ENCODE measurements at places on chromosomes 1 and 21.

DNA sequence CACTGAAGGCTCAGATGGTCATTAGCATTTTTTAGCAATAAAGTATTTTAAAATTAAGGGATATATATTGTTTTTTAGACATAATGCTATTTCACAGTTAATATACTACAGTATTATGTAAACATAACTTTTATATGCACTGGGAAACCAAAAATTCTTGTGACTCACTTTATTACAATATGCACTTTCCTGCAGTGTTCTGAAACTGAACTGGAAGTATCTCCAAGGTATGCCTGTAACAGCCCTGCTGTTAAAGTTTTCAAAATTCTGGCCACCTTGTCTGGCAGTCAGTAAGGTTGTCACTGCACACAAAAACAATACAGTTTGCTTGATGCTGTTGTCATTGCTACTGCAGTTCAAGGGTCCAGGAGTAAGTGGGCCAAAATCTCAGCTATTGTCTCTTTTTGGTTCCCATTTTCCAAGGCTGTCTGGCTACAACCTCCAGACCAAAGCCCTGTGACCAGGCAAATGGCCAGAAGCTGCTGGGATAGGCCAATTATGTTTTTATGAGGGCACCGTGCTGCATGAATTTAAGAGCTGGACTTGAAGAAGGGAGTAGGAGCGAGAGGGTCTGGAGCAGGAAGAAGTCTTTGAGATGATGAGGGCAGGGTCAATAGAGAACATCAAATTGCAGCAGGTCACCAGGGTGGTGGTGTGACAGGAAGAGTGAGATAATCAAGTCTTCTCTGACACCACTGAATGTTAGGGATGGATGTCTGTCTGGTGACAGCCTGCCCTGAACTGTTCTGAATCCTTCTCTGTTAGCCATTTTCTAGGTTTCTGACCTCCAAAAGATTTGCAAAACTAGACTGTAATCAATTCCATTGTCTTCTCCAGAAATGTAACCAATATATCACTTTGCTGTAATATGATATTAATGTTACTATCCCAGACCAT, 82.3 kb upstream of the CACHD1 start:
- DNase-seq: no peak

DNA sequence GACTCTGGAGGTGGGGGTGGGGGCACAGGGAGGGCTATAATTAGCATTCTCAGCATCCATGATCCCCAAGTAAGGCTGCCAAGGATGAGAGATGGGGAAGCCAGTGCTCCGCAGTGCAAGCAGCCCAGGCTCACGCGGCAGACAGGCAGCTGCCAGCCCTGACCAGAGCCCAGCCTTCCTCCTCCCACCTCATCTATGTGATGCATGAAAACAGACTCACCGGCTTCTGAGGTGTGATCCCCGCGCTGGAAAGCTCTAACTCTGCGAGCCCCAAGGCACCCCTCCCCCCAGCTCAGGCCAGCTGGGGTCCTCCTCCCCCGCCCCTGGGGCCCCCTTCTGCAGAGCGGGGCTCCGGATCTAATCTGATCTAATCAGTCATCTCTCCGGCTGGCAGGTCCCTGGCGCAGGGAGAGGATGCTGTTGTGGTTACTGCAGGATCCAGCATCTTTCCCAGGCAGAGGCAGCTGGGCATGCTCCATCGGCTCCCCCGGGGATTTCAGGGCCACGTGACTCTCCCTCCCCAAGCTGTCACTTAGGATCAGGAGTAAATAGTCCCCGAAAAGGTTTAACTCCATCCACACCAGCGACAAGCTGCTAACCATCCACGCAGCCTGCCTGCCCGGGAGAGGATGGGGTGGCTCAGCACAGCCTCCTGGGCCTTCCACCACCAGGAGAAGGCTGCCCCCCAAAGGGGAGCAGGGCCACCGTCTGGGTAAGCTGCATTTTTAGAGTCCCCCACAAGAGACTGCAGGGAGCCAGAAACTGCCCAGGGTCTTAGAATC, at the start of gene PLEKHA6:
PLEKHA6 (minus strand) TSS at position 456 of the 782 bp plus-strand sequence. CDS start 86,202 bp downstream, outside the sequence.
- no peak for DNase-seq

DNA sequence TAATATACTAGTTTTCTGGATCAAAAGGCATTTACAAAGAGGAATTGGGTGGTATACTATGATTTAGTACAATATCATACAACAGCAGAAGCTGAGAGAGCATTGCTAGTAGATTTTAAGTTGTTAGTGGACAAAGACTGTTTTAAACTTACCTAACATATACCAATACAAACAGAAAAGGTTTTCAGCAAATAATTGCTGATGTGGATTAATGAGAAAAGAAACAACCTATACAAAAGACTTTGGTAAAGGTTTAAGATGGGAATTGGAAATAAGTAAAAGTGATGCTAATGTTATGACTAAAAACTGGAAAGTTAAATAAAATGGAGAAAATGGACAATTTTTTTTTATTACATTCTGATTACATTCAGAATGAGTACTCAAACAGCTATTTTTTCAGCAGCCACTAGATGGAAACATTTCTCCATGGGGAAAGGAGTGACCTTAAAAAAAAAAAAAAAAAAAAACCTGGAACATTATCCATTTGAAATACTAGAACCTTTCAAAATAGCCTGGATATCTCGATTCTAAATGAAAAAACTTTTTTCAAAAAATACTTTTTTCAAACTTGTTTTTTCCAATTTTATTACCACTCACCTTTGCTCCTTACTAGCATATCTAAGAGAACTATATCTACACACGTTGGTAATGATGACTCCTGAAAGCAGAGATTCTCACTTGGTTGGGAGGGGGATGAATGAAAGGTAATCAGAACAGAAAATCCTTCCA, 55.4 kb downstream of the EPRS1 start:
- DNase-seq: no peak

GRCh38 chr1:206634365-206635079, 814 bp upstream of the DYRK3 start:
- no peak for DNase-seq

- DNase-seq: no peak
Observed at GRCh38 chr1:66214901-66215300, 319.1 kb upstream of the SGIP1 start.

DNA sequence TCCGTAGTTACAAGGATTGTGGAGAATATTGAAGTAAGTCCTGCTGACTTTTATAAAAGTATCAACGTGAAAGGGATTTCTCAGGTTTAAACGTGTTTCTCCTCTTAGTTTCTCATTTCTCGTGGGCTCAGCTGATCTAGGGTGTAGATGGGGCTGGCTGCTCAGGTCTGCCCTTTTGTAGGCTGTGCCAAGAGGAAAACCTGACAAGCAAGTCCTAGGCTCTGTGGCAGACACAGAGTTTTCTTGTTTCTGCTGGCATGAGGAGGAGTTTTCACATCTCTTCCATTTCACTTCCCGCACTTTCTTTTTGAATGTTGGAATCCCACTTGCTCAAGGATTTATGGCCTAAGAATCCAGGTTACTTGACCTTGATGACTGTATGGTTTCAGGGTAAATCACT, 14.8 kb downstream of the VPS13D start:
- no peak for DNase-seq

DNA sequence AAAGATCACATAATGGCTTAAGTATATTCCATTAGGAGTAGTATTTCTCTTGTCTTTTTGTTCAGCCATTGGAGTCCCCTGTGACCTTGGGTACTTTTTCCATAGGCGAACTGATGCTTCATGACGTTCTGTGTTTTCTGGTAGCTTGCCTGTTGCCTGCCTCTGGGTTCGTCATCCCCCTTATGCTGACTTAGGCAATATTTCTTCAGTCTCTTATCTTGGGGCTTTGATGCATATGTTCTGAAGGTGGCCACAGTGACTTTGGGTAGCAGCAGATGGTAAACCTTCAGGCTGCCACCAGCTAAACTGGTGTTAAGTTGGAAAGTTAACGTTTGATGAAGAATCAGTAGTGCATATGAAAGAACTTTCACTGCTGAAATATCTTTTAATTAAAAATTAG, 170.2 kb downstream of the RPS6KC1 start:
- DNase-seq: no peak

- no peak for DNase-seq
Observed at GRCh38 chr1:19029191-19030085, 73.0 kb upstream of the IFFO2 start.

GRCh38 chr1:224554620-224555259, 61.4 kb upstream of the CNIH3 start:
- DNase-seq: no peak

- no peak for DNase-seq
Observed at GRCh38 chr1:19458815-19459417, 26.4 kb downstream of the CAPZB start.

GRCh38 chr1:42646056-42646455, 12.2 kb upstream of the PPIH start:
- no peak for DNase-seq

DNA sequence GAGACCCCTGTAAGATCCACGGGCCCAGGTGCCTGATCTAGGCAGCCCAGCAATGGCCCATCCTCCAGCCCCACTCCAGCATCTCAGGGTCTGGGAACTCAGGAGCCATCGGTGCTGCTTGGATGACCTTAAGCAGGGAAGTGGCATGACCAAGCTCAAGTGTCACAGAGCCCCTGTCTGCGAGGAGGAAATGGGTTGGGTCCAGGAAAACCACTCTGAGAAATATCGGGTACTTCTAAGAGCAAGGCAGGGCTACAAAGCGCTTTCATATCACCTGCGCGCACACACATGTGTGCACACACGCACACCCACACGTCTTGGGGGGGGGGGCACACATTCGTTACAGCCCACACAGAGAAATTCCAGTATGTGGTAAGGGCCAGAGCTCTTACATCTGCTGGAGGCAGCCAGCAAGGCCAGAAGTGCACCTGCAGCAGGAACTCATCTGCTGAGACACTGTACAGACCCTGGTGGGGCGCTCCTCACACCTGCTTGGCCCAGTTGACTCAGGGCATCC, 32.6 kb upstream of the SPOCD1 start:
- DNase-seq: no peak
